NCI-H2081 (cell line): ENCODE measurements at places on chromosomes 1 and 21.
A peak's percentile ranks its signal among the peaks of the same experiment; 100 is the strongest.

DNA sequence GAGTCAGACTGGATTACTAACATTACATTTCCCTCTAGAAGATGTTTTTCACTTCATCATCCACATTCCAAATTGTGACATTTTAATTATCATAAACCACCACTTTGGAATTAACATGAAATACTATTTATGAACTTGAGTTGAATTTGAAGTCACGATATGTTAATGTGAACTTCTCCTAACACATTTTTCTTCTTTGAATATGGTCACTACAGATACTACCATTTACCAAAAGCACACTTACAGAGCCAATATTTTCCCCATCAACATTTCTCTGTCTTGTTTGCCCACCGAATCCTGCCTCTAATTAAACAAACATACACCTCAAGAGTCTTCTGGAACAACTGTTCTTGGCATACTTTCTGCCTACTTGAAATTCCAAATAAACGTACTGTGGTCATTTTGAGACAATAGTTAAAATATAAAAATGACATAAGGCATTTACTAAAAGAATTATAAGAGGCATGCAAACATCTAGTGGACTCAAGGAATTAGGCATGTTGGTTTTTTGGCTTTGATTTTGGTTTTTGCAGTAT, 177.4 kb downstream of the AKT3 start:
- no peak for DNase-seq

DNA sequence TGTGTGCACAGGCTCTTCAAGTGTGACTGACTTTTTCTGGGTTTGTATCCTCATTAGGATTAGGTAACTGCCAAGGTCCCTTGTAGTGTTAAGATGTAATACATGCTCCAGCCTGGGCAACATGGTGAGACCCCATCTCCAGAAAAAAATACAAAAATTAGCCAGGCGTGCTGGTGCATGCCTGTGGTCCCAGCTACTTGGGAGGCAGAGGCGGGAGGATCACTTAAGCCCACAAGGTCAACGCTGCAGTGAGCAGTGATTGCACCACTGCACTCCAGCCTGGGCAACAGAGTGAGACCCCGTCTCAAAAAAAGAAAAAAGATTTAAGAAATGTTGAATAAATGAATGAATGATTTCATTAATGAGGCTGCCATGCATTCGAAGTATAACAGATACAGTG, 15.1 kb downstream of the ZBTB17 start:
- no peak for DNase-seq

- no peak for DNase-seq
These were observed 346.1 kb downstream of the SIPA1L2 start for GRCh38 chr1:232283864-232284263.

DNA sequence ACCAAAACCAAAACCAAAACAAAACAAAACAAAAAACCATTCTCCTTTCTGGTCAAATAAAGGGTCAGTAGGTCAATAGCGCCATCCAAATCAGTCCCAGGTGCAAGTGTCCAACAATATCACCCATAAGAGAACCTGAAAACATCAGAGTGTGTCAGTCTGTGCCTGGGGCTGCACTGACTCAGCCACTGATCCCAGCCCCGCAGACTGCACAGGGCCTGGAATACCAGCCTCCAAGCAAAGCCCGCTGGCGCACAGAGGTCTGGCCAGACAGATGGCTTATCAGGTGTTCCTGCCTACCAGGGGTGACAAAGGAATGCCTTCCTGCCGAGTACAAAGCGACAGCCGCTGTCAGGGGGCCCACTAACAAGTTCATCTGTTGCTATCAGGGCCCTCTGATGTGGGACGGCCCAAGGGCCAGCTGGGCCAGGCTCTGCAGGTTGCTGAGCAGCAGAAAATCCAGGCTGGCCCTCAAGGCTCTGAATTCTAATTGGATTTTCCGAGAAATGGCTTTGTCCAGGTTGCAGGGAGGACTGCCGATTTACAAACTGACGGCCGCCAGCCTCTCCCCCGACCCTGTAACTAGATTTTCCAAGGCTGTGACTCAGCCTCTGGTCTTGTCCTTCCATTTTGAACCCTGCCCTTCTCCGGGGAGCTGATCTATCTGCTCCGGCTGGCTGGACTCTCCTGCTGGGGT, 13.7 kb upstream of the TMEM51 start:
- DNase-seq: no peak

DNA sequence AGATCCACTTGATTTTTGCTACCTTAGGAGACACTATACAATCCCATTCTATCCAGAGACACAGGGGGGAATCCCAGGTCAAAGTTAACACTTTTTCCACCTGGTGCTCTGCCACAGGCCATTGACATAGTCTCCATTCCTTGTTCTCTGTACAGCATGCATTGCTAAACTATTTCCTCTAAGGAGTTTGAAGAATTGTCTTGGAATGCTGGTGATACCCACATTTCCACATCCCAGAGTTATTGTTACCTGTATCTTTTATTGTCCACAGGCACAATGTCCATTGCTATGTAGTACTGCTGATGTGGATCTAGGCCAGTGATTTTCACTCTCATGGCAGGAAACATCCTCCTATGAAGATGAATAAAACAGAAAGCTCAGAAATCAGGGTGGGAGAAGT, 61.9 kb downstream of the TBX15 start:
- DNase-seq: no peak

DNA sequence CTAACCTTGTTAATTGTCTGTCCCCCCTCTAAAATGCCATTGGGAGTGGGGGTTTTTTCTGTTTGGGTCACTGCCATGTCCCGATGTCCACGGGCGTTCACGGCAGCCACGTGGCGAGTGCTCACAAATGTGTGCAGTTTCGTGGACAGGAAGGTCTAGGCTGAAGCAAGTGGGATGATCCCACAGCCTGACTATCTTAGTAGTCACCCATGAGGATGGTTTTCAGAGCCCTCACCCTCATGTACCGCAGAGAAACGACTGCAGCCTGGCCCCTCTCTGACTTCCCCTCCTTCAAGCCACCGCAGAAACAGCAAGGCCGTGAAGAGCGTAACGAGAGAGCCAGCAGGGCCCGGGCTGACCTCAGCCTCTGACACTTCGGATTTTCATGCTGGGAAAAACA, 52.3 kb upstream of the COX20 start:
- DNase-seq: no peak

- DNase-seq: peak; percentile 17
These were observed 26.5 kb upstream of the TRIM45 start for GRCh38 chr1:117147856-117148588.

- no peak for DNase-seq
These were observed 225.2 kb downstream of the LTN1 start for GRCh38 chr21:28767523-28767922.

DNA sequence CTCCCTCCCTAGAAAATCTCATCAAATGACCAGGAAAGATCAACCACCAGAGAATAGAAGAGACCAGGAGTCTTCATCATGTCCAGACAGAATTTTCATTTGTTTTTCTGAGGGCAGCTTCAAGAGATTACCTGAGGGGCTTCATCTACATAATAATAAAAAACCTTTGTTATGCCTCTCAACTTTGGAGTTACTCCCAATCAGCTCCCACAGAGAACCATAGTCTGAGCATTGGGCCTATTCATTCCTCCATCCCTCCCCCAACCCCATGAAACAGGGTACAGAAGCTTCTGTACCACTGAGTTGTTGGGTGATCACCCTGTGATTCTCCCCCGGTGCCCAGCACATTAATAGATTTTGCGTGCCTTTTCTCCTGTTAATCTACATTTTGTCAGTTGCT, 53.3 kb upstream of the PRRC2C start:
- no peak for DNase-seq

GRCh38 chr1:25879675-25880074, 4.2 kb upstream of the PAQR7 start:
- DNase-seq: no peak

DNA sequence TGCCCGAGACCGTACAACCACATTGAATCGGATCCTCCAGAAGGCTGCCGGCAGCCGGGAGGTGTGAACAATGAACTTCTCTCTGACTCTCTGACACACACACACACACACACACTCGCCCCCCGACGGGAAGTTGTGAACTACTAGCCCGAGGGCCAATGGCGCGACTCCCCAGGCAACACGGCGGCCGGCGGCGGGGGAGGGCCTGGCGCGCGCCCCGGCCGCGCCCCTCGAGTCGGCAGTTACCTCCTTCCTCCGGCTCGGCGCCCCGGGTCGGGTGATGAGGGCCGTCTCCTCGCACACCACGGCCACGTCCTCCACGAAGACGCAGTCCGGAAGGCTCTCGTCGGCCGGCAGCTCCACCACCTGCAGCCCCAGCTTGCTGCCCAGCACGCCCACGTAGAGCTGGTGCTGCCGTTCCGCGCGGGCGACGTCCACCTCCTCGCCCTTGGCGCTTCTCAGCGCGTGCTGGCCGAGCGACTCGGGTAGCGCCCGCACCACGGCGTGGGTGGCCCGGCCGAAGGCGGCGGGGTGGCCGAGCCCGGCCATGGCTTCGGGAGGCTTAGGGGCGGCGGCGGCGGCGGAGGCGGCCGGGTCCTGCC, 361 bp downstream of the DDAH1 start:
- DNase-seq: peak; percentile 64

- DNase-seq: no peak
These were observed 29.3 kb upstream of the ZBTB8A start for GRCh38 chr1:32509939-32510338.

GRCh38 chr1:14704846-14705245, 106.4 kb downstream of the KAZN start:
- no peak for DNase-seq

DNA sequence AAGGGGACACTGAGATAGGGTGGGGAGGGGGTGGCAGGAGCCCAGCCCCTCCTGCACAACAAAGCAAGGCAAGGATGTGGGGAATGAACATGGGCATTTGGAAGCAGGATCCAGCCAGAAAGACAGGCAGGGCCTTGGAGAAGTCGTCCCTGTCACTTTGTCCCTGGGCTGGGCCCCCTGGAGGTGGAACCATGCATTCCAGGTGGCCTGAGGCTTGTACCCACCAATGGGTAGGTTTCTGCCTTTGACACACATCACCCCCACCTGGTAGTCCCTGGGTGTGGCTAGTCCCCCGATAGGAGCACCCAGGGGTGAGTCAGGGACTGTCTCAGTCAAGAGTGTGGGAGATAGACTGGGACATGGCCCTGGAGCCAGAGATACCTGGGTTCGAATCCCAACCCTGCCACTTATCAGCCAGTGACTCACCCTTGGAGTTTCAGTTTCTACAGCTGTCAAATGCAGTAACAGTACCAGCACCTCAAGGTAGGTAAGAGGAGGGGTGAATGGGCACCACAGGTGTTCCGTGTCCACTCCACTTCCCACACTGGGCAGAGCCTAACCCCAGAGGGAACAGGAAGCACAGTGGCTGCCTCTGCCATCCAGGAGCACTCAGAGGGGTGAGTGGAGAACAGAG, 10.0 kb downstream of the PLA2G2D start:
- no peak for DNase-seq
